Thyroid gland (tissue), 4 donors: ENCODE measurements at places on chromosomes 5 and 9. TPM values are rescaled to one million over a fixed set of nuclear protein-coding genes. Genes with fewer than 3 reads are reported as not detected.

GABRA6 gene
- not detected for total RNA-seq

CYFIP2 gene
- total RNA-seq: 18.3 TPM

C1QTNF2 gene
- 1.1 TPM for total RNA-seq

MORN5 gene
- total RNA-seq: not detected

DNA sequence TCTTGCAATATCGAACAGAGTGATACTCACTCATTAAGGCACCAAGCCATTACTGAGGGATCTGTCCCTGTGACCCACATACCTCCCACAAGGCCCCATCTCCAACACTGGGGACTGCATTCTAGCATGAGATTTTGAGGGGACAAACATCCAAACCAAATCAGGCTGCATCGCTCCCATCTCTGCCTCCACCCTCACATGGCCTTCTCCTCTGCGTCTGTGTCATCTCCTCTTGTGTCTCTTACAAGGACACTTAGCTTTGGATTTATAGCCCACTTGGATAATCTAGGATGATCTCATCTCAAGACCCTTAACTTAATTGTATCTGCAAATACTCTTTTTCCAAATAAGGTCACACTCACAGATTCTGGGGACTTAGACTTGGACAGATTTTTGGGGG lies 284.4 kb upstream of the DAP start:
- DNase-seq: no peak

DNA sequence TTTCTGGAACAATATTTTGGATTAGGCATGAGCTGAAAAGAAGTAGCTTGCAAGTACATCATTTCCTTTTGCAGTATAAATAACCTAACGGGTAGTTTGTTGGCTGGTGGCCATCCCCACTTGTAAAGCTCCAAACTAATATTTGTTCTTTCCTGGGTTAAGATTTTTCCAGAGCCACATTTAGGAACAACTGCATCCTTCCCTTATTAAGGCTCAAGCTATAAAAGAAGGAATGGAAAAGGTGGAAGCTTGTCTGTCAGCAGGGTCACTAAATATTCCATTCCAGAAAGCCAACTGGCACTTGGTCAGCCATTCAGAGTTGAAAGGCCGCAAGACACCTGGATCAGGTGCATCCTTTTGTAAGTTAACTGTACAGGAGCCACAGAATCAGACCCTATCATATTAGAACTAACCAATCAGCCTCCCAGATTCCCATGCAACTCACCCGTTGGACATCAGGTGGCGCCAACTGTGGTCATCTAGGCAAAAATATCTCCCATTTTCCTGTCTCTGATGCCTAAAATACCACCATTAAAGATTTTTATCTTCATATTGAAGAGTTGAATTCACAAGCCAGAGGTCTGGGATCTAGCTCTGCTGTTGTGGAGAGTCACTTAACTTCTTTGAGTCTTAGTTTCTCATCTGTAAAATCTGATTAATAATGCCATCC lies 82.9 kb downstream of the PTCD2 start:
- peak; percentile 44 for DNase-seq

GRCh38 chr9:133960568-133961129 lies 31.5 kb downstream of the VAV2 start:
- peak; percentile 25 for DNase-seq

DNA sequence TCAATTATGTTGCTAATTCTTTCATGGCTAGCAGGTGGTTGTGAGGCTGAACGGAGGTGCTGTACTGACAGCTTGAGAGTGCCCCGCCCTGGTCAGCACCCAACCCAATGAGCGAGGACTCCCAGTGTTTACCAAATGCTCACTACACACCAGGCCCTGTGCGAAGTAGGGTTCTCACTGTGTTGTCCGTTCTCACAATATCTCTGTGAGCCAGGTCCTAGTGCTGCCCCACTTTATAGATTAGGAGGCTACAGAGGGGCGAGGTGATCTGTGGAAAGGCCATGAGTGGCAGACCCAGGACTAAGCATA lies 28.2 kb downstream of the COL15A1 start:
- DNase-seq: no peak

GRCh38 chr5:83370957-83371356 lies 100.6 kb upstream of the VCAN start:
- no peak for DNase-seq

DNA sequence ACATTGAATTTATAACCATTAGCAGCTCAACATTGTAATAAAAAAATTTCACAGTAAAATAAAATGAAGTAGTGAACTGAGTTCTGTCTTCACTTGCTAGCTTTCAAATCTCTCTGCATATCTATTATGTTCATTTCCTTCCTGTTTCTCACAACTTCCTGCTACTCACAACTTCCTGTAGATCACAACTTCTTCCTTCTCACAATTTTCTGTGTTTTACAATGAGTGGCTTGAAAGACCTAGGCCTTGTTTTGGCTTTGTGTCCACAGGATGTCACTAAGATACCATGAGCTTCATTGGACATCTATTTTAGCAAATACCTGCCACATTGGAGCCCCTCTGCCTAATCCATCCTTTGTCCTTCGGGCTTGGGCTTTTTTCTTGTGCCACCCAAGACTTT lies 480.3 kb upstream of the ADAMTS16 start:
- no peak for DNase-seq

DNA sequence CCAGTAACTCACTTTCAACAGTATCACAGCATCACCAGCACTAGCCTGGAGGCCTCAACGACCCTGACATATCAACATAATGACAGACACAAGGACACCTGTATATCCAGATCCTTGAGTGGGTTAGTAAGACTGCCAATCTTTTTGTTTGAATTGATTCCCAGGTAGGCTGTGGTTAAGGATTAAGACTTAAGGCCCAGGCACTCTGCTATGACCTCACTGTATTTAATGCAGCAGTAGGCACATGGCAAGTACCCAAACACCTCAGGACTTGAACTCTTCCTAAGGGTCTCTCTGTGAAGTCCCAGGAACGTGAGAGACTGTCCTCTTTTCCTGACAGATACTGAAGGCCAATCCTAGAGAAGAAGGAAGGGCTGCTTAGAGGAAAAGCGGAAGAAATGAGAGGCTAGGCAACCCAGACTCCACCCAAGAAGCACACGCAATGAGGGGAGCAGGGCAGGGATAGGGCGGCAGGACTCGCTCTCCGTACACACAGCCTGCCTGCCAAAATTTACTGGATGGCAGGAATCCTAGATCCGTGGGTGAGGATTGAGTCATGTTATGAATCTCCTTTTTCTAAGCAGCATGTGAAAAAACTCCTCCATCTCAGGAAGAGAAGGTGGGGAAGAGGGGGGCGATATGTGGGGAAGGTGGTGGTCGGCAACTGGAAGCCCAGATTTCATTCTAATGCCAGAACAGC lies 93.4 kb downstream of the SIL1 start:
- peak; percentile 66 for DNase-seq
